Mucosa of gallbladder (tissue), 1 donor: ENCODE measurements at places on chromosomes 5 and 9. TPM values are rescaled to one million over a fixed set of nuclear protein-coding genes. Genes with fewer than 3 reads are reported as not detected.

GRCh38 chr5:27318701-27319100 is 280.3 kb upstream of the CDH9 start:
- no peak for DNase-seq

GRCh38 chr5:176517053-176517661 is 20.0 kb downstream of the RNF44 start:
- DNase-seq, result no peak

DNA sequence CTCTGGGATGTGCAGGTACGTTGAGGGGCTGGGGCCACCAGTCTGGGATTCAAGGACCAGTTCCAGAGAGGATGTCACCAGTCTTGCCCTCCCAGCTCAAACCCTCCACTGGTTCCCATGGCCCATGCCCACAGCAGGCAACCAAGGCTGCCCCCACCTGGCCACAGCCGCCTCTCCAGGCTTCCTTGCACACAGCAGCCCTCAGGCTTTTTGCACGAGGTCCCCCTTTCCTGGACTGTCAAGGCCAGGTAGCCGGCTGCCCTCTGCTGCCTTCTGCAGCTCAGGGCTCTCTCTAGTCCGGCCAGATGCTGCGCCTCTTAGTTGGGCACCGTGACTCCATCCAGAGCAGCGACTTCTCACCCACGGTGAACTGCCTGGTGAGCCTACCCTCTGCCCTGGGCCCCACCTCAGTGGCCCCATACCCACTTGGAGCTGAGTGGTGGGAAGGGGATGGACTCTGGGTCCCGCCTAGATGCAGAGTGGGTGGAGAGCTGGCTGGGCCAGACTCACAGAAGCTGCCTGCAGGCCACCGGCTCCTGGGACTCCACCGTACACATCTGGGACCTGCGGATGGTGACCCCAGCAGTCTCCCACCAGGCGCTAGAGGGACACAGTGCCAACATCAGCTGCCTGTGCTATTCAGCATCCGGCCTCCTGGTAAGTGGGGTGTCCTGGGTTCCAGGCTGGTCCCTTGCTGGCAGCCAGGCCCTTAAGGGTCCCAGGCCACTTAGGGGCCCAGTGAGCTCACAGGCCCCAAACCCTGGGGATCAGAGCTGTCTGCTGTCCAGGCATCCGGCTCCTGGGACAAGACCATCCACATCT is 2.9 kb downstream of the WDR38 start:
- no peak for DNase-seq

DNA sequence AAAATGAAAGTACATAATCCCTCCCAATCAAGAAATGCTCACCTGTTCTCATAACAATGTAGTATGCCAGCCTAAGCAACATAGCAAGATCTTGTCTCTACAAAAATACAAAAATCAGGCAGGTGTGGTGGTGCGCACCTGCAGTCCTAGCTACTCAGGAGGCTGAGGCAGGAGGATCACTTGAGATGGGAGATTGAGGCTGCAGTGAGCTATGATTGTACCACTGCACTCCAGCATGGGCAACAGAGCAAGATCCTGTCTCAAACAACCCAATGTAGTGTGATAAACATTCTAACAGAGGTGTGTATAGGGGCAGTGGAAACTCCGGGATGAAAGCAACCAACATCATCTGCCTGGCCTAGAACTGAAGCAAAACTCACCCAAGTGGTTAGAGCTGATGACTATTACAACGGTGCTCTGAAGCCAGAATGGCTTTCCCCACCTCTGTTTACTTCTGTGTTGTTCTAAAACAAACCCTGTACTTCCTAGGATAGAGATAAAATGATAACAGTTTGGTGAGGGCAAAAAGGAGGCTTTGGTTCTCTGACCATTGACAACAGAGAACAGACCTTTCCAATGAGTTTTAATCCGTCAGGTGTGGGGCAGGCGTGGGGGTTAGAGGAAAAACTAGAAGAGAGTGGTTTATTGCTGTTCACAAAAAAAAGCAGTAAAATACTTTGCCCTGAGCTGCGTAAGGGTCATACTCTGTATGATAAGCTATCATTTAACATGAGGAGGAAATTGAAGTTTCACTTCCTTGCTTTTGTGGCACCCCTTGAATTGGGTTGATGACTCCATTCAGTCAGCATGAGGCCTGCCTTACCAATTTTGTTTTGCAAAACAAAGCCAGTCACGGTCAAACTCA is 18.9 kb downstream of the WNT8A start:
- no peak for DNase-seq

GRCh38 chr9:133124907-133125275 is 3.9 kb upstream of the RALGDS start:
- DNase-seq, result no peak

The ENHO gene
- 1.7 TPM for total RNA-seq

The IFNK gene
- total RNA-seq, result not detected

The SOX30 gene
- 0.09 TPM for total RNA-seq
